Stimulated activated CD8-positive, alpha-beta memory T cell treated with anti-CD3 and anti-CD28 coated beads, Interleukin-15, amount 100 ng/mL, for 48 hours (primary cell): ENCODE measurements at places on chromosomes 6 and 20.

GRCh38 chr6:19662911-19663310, 174.3 kb upstream of the ID4 start:
- no peak for DNase-seq

- no peak for DNase-seq
These were observed 97.8 kb upstream of the MRPS10 start for GRCh38 chr6:42315259-42315990.

DNA sequence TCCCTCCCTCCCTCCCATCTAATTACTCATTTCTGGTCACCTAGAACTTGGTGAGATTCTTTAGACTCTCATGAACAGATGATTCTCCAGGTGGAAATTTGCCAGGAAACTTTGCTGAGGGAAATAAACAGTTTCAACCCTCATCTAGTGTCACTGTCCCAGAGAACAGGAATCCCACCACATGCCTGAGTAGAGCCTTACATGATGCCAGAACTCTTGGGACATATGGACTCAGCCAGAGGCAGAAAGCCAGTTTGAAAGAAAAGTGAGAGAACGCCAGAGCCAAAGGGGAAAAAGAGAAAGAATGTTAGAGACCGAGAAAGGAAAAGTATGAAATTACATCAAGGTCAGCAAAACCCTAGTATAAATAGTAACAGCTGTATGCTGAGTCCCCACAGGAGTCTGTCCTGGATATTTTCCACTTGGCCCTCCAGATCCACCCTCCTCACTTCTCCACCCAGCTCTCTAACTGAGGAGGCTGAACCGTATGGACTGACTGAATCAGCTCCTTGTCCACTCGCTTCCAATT, 127.5 kb upstream of the COL21A1 start:
- no peak for DNase-seq

DNA sequence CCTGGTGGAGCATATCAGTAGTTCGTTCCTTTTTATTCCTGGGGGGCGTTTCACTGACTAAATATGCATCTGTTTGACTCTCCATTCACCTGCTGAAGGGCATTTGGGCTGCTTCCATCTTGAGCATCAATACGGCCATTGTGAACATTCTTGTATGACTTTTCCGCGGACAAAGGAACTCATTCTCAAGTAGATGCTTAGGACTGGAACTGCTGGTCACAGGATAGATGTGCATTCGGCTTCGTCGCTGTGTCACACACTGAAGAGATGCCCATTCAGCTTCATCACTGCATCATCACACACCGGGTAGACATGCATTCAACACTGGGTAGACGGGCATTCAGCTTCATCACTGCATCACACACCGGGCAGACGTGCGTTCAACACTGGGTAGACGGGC, 95.3 kb downstream of the TAF4 start:
- DNase-seq, result no peak

- no peak for DNase-seq
These were observed 161.4 kb downstream of the PDE7B start for GRCh38 chr6:136012943-136013342.

DNA sequence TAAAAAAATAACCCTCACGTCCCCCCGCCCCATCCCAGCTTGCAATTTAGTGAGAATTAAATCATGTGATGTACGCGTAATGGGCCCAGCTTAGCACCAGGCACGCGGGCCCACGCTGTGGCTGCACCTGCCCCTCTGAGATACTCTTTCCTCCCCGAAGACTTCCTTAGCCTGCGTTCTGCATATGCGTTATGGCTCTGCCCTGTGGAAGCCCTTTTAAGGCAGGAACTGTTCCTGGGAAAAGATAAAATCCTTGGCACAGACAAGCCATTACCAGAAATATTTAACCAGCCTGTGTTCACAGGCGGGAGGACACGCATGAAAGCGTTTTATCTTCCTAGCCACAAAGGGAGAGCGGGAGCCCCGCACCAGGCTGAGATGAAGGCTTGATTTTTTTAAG, 311.0 kb downstream of the LRFN2 start:
- DNase-seq, result no peak

- no peak for DNase-seq
These were observed 385.8 kb upstream of the SULF2 start for GRCh38 chr20:48171071-48171470.

DNA sequence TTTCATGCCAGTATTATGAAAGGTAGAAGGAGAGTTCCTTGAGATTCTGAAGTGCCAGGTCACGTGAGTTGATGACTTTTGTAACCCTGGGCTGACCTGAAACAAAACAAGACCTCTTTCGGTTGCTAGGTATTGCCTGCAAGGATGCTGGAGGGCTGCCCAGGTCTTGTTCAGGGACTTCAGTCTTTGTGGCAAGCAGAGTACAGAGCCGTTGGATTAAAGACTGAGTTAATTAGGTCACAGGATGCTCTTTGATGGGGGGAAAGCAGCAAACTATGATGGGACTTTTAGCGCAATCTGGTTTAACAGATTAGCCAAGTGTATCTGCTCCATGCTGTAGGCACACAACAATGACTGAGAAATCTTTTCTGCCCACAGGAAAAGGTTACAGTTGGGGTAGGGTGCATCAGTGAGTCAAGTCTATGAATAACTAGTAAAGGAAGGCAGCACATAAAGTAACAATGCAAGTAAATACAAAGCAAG, 12.8 kb upstream of the ELOVL5 start:
- DNase-seq, result no peak

DNA sequence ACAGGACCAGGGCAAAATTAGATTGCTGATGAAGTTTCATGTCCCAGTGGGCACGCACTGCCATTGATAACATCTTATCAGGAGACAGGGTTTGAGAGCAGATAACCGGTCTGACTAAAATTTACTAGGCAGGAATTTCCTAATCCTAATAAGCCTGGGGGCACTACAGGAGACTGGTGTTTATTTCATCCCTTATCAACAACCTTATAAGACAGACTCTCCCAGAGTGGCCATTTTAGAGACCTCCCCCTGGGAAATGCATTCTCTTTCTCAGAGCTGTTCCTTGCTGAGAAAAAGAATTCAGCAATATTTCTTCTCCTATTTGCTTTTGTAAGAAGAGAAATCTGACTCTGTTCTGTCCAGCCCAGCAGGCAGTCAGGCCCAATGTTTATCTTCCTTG, 423.4 kb upstream of the IMPG1 start:
- DNase-seq, result no peak

- no peak for DNase-seq
These were observed 525 bp downstream of the PNRC1 start for GRCh38 chr6:89081129-89081422.

DNA sequence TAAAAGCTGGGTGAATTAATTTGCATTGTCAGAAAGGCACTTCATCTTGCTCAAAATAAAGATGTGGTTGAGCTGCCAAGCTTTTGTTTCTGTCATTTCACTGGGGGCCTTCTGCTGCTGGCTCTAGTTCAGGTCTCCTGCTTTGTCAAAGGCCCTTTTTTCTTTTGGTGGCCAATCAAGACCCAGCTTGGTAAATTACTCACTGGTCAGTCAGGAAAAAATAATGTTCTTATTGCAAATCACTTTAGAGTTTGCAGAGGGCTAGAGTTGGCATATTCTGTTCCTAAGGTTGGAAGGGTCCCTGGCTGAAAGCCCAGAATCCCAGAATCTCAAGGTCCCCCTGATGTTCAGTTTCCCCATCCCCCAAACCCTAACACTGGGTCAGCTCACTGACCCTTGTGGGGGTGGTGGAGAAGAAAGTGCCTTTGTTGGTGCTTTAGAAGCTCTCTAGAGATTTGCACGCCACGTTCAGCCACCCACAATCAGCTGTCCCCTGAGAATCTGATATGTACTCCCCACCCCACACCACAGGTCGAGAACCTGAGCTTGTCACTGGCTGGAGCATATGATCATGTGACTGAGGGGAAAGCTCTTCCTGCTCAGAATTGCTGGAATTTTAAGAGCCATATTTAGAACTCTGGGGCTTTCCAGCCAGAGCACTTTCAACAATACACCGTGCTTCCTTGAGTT, 21.7 kb upstream of the BNIP5 start:
- DNase-seq, result no peak

DNA sequence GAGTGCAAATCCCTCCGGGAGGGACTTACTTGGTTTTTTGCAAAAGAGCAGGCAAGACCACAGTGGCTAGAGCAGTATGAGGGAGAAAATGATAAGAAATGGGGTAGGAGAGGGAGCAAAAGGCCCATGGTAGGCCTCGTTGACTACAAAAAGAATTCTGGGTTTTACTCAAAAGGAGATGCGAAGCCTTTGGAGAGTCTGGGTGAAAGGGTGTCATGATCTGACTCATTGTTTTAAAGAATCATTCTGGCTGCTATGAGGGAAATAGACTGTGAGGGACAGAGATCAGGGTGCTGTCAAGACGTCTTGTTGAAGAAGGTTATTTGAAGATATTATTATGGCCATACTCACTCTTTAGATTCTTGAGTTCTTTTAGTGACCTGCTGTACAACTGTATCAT, 13.0 kb downstream of the TBC1D32 start:
- no peak for DNase-seq

DNA sequence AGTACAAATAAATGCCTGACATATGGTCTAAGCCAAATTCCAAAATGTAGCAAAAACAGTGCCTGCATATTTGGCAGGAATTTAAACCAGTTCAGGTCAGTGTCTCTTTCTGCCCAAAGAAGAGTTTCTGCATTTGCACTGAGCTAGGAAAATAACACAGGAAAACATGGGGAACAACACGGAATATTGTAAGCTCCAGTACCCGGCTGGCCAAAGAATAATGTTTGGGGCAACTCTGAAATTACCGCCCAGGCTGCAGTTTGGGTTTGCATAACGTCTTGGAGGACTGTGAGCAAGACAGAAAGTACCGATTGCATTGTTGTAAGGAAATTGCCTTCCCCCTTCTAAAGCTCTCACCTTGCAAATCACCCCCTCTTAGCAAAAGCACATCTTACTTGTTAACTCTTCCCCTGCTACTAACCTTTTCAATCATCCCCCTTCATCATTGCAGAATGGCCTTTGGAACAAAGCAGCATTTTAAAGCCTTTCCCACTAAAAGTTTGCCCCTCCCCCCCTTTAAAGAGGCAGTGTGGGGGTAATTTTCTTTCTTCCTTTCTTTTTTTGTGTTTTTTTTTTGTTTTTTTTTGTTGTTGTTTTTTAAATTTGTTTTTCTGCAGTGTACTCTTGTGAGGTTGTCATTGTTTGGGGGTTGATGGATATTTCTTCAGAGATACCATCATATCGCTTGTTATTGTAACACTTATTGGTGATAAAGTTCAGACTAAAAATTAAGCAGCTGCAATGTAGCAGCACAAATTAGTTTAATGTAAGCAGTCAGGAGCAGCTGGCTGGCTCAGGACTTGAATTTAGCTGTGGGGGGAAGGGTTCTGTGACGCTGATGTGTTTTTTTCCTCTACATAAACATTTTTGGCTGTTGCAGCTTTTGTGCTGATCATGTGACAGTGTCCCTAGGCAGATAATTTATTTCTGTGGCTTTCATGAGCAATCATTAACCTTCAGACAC, 100.0 kb upstream of the CITED2 start:
- DNase-seq, result no peak

DNA sequence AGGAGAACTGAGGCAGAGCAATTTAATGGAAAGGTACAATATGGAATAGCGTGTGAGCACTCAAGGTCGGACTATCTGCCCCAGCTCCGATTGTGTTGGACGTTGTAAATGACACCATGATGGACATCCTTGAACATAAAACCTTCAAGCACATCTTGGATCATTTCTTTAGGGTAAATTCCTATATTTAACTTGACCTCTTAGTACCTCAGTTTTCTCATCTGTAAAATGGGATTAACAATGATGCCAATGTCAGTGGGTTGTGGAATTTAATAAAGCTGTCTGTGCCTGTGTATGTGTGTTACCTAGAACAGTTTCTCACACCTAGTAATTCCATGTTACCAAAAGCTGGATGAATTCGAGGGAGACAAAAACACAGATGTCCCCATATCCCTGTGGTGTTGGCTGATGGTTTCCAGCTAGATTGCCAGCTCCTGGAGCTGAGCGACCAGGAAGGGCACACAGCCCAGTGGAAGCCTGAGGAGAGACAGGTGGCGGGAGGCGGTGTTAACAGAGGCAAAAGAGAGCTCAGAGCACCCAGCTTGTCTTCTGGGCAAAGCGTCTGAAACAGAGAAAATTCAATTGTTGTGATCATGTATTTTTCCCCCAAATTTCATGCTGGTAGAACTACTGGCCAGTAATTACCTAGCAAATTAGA, 32.6 kb downstream of the MDFI start:
- no peak for DNase-seq

DNA sequence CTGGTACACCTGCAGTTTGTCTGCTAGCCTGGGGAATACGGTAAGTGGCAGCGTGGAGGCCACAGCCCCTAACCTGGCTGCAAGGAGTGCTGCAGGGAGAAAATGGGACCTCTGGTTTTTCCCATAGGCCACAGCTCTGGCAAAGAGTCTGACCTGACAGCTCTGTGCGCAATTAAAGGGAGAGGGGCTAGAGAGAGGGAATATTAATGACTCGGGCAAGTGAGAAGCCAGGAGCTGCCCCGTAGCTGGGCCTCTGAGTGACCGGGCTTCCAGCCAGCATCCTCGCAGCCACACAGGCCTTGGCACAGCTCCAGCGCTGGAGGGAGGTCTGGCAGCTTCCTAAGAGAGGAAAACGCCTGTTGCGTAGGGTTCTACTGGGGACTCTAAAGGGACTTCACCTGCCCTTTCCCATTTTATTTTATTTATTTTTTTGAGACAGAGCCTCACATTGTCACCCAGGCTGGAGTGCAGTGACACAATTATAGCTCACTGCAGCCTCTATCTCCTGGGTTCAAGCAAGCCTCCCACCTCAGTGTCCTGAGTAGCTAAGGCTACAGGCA, 18.2 kb upstream of the OCSTAMP start:
- DNase-seq, result no peak

GRCh38 chr6:45421709-45422502, 44.2 kb upstream of the SUPT3H start:
- peak; percentile 46 for DNase-seq

DNA sequence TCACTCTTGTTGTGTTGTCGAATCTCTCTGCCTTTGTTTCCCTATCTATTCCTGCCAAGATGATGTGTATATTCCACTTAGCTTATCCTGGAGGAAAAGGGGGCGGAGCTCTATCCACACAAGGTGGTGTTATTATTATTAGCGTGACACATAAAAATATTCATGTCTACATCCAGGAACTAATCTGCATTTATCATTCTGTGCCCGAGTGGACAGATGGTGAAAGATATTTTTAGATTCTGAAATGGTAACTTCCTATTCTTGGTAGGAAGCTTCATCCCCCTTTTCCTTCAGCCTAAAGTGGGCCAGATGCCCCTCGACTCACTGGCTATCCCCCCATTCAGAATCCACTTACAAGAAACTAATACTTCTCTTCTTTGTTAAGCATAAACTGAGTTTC, 2.0 kb downstream of the XKR7 start:
- no peak for DNase-seq
